Activated CD4-positive, CD25-positive, alpha-beta regulatory T cell treated with anti-CD3 and anti-CD28 coated beads, Interleukin-2, amount 50 U/mL, for 24 hours (primary cell): ENCODE measurements at places on chromosomes 1 and 21.

GRCh38 chr1:63630238-63630637, 37.0 kb downstream of the PGM1 start:
- ATAC-seq, result no peak

- ATAC-seq, result no peak
Observed at GRCh38 chr1:92862605-92863004, 30.8 kb downstream of the RPL5 start.

GRCh38 chr1:8115769-8116167, 89.7 kb upstream of the ERRFI1 start:
- no peak for ATAC-seq

DNA sequence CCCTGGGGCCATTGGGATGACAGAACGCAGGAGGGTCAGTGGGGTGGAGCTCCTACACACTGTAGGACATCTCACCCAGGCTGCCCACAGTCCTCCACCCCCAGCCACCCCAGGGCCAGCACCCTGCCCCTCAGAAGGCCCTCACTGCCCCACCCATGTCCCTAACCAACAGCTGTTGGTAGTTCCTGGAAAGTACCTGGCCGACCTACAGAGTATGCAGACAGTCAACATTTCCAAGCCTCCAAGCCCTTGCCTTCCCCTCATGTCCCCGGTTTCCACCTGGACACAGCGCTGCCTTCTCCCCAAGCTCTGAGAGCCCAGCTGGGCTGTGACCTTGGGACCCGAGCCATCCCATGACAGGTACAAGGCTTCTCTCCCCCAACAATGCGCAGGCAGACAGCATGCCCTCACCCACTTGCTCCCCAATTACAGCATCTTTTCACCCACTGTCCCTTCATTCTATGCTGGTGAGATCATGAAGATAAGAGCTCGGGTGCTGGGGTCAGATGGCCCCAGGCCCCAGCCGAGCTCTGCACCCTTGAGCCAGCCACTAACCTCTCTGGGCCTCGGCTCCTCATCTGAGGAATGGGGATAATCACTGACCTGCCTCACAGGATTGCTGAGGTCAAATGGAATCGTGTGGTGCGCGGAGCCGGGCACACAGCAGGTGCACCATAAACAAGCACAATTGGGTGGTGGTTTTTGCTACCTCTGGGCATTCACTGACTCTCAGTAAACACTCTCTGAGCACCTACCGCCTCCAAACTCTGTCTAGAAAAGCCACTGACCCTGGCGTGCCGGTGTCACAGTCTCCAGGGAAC, 11.2 kb downstream of the LAPTM5 start:
- no peak for ATAC-seq

DNA sequence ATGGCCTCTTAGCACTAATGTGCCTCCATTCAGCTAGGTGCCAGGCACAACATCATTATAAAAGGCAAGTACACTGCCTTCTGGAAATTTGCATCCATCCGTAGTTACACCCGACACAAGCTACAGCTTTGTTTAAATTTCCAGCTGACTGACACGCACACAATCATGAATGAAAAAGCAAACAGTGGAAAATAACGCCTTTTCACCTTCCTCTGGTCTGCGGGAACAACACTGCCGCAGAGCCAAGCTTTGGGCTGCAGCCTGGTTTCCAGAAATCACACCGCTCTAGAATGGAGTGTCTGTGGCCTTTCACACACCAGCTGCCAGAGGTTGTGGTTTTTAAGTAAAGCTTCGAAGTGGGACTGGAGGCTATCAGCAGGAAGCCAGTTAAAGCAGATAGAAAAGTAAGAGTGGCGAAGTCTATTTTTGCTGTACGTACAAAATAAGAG, 142.8 kb upstream of the COA6 start:
- ATAC-seq, result no peak

DNA sequence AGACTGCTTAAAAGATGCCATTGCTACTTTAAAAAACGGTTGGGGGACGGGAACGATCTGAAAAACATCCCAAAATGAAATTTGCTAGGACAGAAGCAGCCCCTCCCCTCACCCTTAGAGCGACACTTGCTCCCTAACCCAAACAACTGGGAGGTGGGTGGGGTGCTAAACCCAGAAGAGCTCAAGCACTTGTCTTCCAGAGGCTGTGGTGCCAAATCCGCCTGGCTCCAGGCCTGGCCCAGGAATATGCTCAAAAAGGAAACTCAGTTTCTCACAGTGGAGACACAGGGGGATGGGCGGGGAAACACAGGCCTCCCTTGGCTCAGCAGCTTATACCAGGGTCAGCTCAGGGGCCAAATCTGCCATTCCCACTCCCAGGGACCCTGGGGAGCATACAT, 644 bp upstream of the PBXIP1 start:
- ATAC-seq, result no peak

DNA sequence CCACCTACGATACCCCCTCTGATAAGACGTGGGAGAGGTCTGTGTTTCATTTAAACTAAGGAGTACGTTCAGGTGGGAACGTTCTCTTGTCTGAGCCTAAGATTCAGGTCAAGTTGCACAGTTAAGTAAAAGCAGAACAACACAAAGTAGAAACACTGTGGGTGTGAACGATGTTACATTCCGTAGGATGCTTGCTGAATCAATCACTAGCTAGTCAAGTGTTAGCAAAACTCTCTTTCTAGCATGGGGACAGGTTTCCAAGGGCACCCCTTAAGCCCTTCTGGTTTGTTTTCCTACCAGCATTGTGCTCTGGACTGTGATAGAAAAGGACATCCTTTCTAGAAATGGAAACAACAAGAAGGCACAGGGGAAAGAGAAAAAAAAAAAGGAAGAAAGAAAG, 13.3 kb downstream of the C1orf162 start:
- no peak for ATAC-seq

DNA sequence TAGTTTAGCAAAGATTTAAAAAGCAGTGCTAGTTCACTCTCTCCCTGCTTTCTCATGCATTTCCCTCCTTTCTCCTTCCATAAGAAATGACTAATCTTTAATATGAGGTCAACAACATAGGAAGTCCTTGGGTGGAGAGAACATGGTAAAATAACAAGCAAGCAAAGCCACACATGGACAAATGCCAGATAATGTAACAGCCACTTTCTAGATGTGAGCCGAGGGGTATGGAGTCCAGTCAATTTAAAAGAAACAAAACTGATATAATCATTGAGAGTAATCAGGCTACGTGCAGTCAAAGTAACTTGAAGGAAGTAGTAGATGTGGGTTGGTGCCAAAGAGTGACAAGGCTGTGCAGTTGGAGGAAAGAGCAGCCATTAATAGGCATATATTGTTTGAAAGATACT, 69.6 kb downstream of the DUSP10 start:
- no peak for ATAC-seq

DNA sequence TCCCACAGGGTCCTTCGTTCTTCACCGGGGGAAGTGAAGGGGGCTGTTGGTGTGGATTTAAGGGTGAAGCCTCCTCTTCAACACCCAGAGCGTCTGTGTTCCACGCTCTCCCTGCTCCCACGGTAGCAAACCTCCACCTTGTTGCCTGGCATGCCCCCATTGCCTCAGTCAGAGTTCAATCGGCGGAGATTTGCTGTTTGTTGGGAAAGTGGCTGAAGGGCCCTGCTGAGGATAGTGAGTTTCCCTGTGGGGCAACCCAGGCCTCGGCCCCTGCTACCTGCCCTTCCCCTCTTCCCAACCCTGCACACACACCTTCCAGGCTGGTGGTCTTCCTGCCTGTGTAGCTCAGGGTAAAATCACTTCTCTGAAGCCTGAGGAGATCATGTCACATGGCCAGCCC, 60.5 kb downstream of the TOR1AIP2 start:
- no peak for ATAC-seq

DNA sequence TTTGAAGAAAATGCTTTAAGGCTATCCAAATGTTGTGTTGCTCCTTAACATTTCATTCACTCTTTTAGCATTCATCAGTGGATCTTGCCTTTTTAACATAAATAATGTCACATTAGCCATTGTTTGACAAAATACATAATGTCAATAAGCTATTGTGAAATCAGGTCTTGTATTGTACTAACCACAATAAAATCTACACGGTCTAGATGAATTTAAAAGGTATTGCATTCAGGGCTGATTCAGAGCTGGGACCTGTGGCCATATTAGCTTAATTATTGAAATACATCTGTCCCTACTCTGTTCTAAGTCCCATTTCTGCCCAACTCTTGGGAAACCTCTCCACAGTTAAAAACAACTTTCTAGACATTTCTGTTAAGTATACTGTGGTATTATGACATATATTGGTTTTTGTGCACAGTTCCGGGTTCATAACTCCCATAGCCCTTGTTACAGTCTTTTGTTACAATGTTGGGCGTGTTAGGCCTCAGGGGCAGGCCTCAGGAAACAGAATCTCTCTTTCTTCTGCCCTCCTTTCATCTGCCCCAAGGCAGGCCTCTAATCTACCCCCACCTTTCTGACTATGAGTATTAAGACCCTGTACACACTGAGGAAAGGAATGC, 44.7 kb upstream of the CITED4 start:
- ATAC-seq, result no peak

DNA sequence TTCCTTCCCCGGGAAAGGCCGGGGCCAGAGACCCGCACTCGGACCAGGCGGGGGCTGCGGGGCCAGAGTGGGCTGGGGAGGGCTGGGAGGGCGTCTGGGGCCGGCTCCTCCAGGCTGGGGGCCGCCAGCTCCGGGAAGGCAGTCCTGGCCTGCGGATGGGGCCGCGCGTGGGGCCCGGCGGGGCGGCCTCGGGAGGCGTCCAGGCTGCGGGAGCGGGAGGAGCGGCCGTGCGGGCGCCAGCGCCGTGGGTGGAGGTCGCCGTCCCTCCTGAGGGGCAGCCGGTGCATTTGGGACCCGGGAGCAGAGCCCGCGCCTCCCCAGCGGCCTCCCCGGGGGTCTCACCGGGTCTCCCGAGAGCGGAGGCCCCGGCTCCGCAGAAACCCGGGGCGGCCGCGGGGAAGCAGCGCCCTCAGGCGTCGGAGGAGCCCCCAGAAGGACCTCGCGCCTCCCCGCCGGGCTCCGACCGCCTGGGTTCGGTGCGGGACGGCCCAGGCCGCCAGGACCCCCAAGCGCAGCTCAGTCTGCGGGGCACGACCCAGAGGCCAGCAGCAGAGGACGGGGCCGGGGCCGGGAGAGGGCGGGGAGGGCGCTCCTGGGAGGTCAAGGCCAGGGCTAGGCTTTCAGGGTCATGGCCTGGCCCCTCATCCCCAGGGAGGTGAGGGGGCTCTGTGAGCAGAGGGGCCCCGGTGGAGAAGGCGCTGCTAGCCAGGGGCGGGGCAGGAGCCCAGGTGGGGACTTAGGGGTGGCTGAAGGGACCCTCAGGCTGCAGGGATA, 7.2 kb upstream of the SLX9 start:
- peak; percentile 72 for ATAC-seq

GRCh38 chr1:177589166-177589565, 380.7 kb downstream of the SEC16B start:
- no peak for ATAC-seq

GRCh38 chr1:26359981-26360806, 6.3 kb upstream of the CRYBG2 start:
- no peak for ATAC-seq

DNA sequence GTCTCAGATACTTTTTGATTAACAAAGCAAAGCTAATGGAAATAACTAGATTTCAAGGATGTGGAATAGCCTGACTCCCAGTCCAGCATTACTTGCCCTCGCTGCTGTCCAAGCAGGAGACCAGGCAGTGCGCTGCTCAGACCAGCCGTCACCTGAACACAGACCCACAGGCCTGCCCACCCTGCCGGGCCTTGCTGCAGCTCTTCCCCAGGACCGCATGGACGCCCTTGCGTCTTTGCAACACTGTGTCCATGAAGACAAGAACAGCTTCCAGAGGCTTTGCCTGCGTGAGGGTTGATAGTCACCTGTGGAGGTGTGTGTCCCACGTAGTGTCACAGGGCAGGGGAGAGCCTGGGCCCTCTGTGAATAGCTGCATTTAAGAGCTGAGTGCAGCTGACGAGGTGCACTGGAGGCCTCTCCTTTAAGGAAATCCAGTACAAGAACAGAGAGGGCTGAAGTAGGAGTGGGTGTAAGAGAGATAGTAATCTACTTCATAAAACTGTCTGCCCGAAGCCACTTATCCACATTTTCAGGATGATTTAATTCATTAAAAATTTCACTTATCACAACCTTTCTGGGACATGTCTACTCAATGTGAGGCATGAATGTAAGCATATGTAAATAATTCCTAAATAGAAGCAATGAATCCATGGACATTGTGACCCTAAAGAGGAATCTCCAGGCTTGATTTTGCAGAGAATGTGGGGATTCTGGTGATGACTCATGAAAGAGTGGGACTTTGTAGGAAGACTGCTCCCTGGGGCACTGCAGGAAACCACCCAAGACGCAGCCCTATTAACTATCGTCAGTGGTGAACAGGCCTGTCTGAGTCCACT, 176.2 kb upstream of the RAB4A start:
- no peak for ATAC-seq

- peak; percentile 81 for ATAC-seq
Observed at GRCh38 chr1:200889571-200889970, 5.1 kb upstream of the INAVA start.

- no peak for ATAC-seq
Observed at GRCh38 chr1:54037476-54037875, 15.5 kb downstream of the TMEM59 start.

- no peak for ATAC-seq
Observed at GRCh38 chr21:41560661-41561158, 52.8 kb upstream of the TMPRSS2 start.

DNA sequence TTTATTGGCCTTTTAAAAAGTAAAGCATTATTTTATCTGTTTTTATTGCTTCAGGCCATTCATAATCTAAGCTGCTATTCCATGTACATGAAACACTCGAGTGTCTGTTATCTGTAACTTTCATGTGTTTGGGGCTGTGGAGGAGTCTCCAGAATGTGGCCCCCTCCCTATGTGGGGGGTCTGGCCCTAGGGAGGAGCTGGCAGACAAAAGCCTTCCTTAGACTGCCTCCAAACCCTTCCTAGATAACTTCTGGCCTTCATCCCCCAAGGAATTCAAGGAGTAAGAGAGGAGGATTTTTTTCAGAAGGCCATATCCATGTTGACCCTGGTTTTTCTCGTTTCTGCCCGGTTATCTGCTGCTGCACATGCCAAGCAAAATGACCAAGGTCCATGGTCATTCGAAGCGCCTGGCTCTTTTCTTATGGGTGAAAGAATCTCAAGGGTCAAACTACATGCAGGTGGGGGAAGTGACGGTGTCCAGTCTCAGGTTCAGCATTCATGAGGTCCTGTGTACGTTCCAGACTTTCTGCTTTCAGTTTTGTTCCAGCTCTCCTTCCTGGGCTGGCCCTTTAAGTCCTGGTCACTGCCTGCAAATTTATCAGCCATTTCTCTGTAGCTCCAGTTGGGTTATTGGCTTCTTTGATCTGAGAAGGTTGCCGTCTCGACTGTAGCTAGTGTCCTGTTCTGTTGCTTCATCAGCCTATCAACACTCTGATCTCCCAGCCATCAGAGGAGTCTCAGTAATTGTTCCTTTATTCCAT, 8.3 kb downstream of the TENT5C start:
- no peak for ATAC-seq

DNA sequence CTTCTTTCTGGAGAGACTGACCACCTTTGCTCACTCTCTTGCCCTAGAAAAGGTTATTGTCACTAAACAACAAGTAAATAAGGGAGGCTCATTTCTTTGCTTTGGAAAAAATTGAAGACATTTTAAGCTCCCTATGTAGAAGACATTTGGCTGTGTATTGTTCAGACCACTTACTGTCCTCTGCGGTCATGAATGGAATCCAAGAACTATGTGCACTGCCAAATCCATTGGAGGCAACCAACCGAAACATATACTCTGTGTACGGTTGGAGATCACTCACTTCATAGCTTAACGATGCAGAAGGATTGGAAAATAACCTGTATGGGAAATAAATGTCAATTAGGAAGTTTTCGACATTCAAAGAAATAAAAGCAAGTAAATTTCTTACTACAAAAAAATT, 332.8 kb downstream of the KCTD3 start:
- no peak for ATAC-seq

- ATAC-seq, result no peak
Observed at GRCh38 chr1:92136341-92136740, 56.2 kb downstream of the BTBD8 start.
